Activated T-cell treated with anti-CD3 and anti-CD28 coated beads for 4 hours (primary cell): ENCODE measurements at places on chromosomes 5 and 9.

GRCh38 chr9:72013292-72013760 is 47.1 kb downstream of the C9orf57 start:
- DNase-seq, result no peak

DNA sequence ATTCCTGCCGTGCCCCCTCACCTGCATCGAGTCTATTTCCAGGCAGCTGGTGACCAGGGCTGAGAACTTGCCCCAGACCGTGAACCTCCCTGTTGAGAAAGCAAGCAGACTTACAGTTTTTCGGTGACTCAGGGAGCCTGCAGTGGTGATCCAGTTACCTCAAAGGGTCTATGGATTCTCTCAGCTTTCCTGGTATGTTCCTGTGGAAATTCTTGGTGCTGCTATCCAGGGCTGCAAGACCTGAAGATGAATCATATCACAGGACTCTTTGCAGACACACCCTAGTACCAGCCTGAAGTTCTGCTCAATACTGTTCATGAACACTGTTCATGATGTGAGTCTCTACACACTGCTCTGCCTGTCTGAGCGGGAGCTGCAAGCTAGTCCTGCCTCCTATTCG is 154.7 kb downstream of the WDR70 start:
- DNase-seq, result no peak

- no peak for DNase-seq
Measured at GRCh38 chr5:125835293-125836172, 587.7 kb upstream of the GRAMD2B start.

- no peak for DNase-seq
Measured at GRCh38 chr5:151174612-151175101, 17.1 kb upstream of the ANXA6 start.

DNA sequence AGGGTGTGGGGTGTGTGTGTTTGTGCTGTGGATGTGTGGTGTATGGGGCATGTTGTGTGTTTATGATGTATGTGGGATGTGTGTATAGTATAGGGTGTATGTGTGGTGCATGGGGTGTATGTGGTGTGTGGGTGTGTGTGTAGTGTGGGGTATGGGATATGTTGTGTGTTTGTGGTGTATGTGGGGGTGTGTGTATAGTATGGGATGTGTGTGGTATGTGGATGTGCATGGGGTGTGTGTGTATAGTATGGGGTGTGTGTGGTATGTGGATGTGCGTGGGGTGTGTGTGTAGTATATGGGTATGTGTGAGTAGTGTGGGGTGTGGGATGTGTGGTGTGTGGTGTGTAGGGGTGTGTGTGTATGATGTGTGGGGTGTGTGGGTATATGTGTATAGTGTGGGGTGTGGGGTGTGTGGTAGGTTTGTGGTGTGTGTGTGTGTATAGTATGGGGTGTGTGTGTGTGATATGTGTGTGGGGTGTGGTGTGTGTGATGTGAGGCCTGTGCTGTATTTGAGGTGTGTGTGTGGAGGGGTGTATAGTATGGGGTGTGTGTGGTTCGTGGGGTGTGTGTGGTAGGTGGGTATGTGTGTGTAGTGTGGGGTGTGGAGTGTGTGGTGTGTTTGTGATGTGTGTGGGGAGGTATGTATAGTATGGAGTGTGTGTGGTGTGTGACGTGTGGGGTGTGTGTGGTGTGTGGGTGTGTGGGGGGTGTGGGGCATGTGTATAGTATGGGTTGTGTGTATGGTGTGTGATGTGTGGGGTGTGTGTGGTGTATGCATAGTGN is 10.5 kb downstream of the ECSCR start:
- no peak for DNase-seq

DNA sequence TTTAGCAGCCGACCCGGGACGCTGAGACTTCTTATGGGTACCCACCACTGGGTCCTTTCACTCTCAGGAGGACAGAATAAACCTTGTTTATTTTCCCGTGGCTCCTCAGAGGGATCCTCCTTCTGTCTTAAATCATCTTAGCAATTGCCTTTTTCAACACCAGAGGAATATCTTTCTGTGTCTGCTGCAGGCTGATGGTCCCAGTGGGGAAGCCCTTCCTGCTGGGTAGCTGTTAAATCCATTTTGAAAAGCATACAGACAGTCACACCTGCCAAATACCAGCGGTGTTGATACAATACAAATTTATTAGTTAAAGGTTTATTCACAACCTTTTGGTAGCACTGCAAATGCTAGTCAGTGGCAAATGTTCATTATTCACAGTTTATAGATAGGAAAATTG is 222.9 kb downstream of the AOPEP start:
- no peak for DNase-seq

DNA sequence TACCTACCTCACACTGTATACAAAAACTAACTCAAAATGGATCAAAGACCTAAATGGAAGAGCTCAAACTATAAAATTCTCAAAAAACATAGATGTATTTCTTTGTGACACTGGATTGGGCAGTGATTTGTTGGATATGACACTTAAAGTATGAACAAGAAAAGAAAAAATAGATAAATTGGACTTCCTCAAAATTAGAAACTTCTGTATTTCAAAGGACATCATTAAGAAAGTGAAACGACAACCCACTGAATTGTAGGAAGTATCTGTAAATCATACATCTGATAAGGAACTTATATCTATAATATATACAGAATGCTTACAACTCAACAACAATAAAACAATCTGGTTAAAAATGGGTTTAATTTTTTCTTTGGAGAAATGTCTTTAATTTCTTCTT is 96.7 kb downstream of the NRG2 start:
- no peak for DNase-seq

- DNase-seq, result peak; percentile 23
Measured at GRCh38 chr5:59367791-59368394, 525.6 kb downstream of the PDE4D start.

DNA sequence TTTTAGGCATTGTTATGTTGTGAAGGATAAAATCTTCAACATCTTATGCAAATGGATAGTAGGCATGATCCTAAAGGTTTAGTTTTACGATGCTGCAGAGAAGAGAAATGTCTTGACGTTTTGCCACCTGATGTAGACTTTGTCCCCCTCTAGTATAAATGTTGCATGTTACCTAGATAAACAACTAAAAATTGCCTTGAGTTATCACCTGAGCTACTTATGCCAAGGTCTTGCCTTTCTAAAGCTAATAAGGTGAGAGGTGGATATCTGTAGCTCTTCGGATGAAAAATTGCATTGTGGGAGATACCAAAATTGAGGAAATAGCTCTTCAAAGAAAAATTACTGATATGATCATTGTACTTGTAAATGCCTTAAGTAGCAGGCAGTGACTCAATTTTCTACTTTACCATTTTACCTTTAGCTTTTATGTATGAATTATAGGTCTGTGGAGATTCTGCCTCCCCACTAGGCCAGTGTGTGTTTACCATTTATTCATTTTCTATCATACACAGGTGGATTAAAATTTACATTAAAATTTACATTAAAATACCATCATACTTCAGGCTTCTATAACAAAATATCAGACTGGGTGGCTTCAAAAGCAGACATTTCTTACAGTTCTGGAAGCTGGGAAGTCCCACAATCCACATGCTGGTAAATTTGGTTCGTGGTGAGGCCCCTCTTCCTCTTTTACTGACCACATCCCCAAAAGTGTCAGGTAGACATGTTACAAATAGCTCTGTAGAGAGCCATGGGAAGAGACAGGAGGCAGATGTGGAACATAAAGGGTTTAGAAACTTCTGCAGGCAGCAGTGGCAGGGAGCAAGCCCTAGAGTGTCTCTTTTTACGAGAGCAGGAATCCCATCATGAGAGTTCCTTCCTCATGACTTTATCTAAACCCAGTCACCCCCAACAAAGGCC is 100.7 kb upstream of the ERBIN start:
- no peak for DNase-seq

- no peak for DNase-seq
Measured at GRCh38 chr5:84618262-84618661, 233.6 kb upstream of the EDIL3 start.

GRCh38 chr5:172509405-172509781 is 55.1 kb upstream of the SH3PXD2B start:
- DNase-seq, result no peak

GRCh38 chr9:86598411-86599239 is 244.4 kb upstream of the TUT7 start:
- DNase-seq, result no peak

DNA sequence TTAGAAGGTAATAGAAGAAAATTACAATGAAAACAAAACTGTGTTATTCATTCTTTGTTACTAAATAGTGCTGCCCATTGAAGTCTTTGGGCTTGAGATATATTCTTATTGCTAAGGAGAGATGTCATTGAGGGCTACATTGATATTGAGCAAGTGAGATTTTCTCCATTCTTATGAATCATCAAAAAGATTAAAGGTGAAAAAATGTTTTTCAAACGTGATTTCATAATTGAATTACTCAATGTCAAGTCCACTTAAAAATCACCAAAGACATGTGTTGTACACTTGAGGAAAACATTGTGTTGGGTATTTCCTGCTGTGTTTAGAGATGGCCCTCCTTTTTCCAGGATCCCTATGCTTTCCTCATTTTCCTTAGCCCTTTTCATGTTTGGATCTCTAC is 448.1 kb downstream of the NFIB start:
- DNase-seq, result no peak

DNA sequence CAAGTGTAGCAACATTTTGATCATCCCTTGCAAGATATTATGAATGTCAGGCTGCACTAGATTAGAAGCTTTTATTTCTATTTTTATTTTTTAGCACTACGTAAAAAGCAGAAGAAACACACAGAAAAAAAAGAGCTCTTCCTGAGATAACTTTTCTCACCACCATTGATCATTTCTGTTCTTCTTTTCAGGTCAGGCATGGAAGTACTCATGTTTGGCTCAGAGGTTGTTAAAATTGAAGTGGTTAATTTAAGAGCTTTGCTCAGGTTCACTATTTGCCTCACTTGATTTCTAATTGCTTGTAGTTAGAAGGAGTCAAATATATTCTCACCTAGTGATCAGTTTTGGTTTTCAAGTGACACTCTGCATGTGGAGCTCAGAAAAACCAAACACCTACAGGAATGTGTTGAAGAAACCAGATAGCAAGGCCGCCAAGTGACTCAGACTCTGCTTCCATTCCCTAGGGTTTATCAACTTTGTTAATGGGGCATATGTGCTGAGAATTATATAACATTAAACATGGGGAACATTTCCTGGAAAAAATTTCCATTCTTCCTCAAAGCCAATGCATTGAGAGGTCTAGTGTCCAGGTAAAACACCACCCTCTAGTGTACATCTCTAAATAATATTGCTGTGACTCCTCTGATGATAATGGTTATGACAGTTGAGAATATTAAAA is 679.8 kb downstream of the CETN3 start:
- no peak for DNase-seq

GRCh38 chr9:128421482-128421996 is 882 bp downstream of the CERCAM start:
- no peak for DNase-seq

GRCh38 chr5:10315201-10315600 is 7.5 kb upstream of the CMBL start:
- no peak for DNase-seq

GRCh38 chr9:98861781-98862504 is 54.5 kb downstream of the GALNT12 start:
- no peak for DNase-seq

- DNase-seq, result no peak
Measured at GRCh38 chr5:74098941-74099340, 472.9 kb downstream of the ARHGEF28 start.

- no peak for DNase-seq
Measured at GRCh38 chr5:140111011-140111858, 2.7 kb upstream of the PURA start.
